ENCODE measurements at places on chromosomes 7 and 10. TPM values are rescaled to one million over a fixed set of nuclear protein-coding genes. Genes with fewer than 3 reads are reported as not detected.

Gene PPP1R3C
- total RNA-seq = 0.63 TPM

Gene RARRES2
- total RNA-seq = not detected

Gene PGAM2
- total RNA-seq = not detected

GRCh38 chr10:18414061-18414460, 237.3 kb downstream of the NSUN6 start:
- H3K27ac ChIP-seq = no peak overlapping the region

DNA sequence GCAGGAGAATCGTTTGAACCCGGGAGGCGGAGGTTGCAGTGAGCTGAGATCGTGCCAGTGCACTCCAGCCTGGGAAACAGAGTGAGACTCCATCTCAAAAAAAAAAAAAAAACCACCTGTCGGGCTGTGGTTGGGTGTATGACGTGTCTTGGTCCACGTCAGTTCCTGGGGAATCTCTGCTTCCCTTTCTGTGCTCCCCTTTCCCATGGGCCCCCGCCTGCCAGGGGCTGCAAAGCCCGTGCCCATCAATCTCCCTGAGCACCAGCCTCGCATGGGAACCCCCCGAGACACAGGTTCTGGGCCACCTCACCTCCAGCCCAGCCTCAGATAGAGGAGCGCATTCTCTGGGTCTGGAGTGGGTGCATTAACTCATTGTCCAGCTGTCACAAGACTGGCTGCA, 2.3 kb upstream of the SH2B2 start:
- DNase-seq = peak; percentile 49
- peaks cover 30% of the 10 kb centered on the region for H3K4me1 ChIP-seq
- H3K27me3 ChIP-seq = peaks cover 11% of the 10 kb centered on the region
- no peaks in the 10 kb centered on the region for H3K36me3 ChIP-seq
